Cortex of kidney (tissue), 1 donor: ENCODE measurements at places on chromosomes 7 and 10.

- no peak for DNase-seq
Observed at GRCh38 chr7:111749625-111750024, 187.3 kb upstream of the IMMP2L start.

DNA sequence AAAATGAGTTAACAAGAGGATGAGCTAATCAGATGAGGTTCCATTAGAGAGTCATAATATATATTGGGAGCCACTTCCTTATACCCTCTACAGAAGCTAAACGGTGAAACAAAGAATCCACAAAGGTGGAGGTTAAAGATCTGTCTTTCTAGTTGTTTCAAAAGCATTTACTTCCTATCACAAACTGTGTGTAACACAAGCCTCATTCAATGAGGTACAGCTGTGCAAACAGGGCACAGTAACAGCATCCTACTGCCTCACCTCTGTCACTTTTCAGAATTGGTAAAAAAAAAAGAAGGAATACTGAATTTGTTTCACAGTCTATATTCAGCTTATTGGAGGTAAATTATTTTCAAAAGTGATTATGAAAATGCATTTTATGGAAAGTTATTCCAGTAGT, 128.7 kb downstream of the AGMO start:
- no peak for DNase-seq

- no peak for DNase-seq
Observed at GRCh38 chr10:91596825-91597196, 36.1 kb downstream of the PPP1R3C start.

- DNase-seq: no peak
Observed at GRCh38 chr10:128630787-128631252, 504.6 kb upstream of the MKI67 start.

DNA sequence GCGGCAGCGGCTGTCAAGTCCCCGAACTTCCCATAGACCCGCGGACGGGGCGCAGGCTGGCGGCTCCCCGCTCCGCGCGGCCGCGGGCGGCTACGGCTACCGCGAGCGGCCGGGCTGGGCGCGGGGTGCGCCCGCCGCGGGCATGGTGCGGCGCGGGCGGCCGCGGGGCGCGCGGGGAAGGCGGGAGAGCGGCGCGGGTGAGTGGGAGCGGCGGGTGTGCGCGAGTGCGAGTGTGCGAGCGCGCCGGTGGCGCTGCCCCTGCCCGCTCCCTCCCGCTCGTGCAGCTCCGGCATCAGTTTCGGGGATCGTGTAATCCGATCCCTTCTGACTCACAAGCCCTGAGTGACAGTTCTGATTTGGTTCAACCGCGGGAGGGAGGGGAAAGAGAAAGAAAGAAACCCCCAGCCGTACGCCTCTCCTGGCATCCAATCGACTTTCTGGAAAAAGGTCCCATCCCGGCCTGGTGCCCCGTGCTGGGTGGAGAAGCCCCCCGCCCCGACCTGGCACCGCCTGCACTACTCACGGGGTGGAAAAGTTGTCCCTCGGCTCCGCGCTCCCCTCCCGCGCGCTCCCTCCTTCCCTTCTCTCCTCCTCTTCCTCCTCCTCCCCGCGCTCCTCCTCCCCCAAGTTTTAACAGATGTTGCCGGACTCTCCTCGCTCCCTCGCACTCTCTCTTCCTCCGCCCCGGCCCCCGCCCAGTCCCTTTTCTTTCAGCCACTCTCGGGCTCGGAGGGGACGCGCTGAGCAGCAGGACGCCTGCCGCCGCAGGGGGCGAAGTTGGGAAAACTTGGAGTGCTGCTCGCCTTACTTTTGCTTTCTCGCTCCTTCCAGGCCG, at the start of gene GLI3:
TSS of gene GLI3 (minus strand) at position 234 of the 835 bp plus-strand sequence. CDS start 13,956 bp downstream, outside the sequence.
- no peak for DNase-seq

DNA sequence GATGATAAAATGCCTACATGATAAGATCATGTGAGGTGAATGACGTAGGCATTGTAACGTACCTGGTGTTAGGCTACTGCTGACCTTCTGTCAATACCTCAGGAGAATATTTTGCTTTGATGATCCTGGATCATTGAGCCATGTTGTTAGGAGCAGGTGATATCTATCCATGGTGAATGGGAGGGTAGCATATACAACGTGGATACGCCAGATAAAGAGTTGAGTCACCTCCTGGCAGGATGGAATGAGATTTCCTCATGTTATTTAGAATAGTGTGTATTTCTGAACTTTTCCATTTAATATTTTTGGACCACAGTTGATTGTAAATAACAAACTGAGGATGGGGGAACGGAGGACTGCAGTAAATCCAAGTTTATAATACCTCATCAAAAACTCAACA, 11.8 kb upstream of the CLDN12 start:
- no peak for DNase-seq

- DNase-seq: no peak
Observed at GRCh38 chr10:122113945-122114747, 125.2 kb downstream of the TACC2 start.

- DNase-seq: no peak
Observed at GRCh38 chr10:84262190-84262956, 17.5 kb downstream of the RGR start.
